ENCODE measurements at places on chromosomes 5 and 9.

GRCh38 chr9:125603478-125604021 is 103.5 kb downstream of the MAPKAP1 start:
- no peak for DNase-seq

DNA sequence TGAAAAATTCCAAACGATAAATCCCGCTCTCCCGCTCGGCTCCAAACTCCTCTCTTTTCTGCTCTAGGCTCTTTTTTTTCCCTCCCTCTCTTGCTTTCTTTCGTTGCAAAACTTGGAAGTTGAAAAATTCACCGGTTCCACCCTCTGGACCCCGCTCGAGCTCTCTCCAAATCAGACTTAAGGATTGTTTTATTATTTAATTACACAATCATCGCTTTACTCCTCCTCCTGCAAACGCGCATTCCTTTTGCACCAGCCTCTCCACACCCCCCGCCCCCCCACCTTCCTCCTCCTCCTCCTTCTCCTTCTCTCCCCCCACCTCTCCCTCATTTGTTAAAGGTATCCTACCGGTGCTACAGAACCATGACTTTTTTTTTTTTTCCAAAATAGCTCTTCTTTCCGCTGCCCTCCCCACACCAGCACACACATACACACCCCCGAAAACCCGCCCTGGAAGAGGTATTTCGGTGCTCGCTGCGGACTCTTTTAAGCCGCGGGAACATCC is 535 bp upstream of the NFIB start:
- DNase-seq, result peak; percentile 86

DNA sequence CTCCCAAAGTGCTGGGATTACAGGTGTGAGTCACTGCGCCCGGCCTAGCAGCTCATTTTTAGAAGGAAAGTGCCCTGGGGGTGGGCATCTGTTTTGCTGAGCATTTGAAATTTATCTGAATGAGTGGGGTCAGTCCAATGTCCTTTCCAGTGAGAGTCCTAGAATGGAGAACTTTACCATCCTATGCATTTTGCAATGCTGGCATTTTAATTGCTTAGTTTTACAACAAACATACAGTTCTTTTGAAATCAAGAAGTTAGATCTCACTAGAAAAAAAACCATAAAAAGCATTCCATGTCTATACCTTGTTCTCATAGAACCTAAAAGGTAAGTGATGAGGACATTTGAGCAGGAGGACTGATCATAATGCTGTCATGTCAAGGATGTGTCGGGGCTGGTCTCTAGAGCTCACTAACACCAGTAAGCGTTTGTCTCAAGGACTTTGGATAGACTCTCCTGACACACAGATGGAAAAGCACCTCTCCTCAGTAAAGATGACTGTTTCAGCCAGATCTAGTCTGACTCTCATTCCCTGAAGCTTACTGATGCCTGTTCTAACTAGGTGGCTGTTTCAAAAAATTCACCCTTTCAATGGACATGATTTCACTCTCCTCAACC is 83.9 kb downstream of the DCP2 start:
- DNase-seq, result no peak

- DNase-seq, result no peak
These were observed 175.0 kb downstream of the SSBP2 start for GRCh38 chr5:81575924-81576323.

DNA sequence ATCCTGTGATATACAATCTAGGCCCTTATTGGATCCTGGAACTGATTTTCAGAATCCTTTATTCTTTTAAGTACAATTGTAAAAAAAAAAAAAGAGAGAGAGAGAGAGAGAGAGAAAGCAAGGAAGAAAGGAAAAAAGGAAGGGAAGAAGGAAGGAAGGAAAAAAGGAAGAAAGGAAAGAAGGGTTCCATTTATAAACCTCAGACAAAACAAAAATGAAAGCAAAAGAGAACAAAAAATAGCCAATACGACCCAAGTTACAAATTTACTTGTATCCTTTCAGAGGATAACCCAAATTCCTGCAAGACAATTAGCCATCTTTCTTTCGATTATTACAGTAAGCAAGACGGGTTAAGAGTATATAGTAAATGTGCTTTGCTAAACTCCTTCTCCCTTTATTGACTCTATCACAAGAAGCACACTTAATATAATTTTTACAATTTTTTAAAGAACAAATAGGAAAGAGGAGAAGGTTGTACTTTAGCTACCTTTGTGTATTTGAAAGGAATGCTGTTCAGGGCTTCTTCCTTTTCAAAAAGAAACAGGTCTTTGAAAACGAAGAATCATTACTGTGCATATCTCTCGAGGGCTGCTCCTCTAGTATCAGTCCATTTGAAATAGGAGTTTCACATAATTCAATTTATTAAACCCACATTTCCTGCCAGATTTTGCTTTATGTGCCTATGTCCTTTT is 543.3 kb downstream of the RAB3C start:
- DNase-seq, result no peak

DNA sequence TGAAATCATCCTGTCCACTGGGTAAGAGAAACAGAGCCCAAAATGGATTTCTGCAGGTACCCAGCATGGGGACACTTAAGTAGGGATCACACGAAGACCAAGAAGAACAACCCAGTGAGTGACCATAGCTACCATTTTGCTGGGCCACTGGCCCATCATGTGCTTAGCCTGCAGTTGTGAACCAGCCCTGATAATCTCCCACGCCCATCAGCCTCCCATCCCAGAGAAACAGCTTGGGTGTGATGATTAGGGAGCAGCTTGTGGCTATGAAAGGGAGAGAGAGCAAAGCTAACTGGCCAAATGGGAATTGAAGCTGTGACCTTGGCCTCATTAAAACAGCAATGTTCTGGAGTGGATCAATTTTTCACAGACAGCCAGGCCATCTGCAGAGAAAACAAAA is 138.5 kb downstream of the SLC24A2 start:
- no peak for DNase-seq

DNA sequence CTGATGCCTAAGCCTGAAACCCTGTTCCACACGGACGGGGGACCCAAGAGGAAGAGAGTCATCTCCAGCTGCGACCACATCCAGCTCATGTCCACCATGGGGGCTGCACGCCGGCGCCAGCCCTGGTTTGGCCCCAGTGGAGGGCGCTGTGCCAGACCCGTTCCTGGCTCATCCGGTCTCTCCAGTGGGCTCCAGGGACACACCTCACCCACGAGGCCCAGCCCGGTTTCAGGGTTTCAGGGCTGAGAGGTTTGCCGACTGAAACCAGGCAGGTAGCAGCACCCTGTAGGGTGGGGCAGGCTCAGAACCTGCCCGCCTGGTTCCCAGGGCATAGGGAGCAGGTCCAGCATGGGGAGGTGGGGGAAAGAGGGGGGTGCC is 71.4 kb upstream of the STXBP1 start:
- DNase-seq, result no peak

DNA sequence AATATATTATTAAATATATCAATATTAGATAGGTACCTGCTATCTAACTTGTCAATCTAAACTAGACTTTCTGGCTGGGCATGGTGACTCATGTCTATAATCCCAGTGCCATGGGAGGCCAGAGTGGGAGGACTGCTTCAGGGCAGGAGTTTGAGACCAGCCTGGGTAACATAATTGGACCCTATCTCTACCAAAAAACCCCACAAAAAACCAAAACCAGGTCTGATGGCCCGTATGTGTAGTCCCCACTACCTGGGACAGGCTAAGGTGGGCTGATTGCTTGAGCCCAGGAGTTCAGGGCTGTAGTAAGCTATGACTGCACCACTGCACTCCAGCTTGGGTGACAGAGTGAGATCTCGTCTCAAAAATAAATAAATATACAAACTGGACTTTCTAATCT is 55.0 kb downstream of the PJA2 start:
- DNase-seq, result no peak

GRCh38 chr5:3709717-3710348 is 114.2 kb downstream of the IRX1 start:
- no peak for DNase-seq

GRCh38 chr5:145345511-145346287 is 489.4 kb downstream of the PRELID2 start:
- DNase-seq, result no peak

GRCh38 chr9:81717747-81718077 is 28.4 kb upstream of the TLE1 start:
- no peak for DNase-seq

DNA sequence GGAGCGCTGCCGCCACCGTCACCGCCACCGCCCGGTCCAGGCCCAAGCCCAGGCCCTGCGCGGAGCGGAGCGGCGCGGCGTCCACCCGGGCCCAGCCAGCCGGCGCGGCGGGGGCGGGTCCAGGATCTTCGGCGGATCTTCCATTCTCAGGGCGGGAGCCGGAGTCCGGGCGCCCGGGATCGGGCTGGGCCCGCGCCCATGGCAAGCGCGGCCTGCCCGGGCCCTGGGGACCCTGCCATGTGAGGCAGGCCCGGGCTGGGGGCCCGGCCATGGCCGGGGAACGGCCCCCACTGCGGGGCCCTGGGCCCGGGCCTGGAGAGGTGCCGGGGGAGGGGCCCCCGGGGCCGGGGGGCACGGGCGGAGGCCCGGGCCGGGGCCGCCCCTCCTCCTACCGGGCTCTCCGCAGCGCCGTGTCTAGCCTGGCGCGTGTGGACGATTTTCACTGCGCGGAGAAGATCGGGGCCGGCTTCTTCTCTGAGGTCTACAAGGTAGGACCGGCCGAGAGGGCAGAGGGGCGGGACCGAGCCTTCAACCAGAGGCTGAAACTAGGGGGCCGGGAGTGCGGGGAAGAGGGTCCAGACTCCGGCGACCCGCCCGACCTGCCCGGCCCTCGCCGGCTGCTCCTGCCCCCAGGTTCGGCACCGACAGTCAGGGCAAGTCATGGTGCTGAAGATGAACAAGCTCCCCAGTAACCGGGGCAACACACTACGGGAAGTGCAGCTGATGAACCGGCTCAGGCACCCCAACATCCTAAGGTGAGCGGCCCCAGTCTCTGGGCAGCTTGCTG is 482 bp downstream of the TESK1 start:
- DNase-seq, result peak; percentile 33

- DNase-seq, result no peak
These were observed 41.1 kb downstream of the XRCC4 start for GRCh38 chr5:83118471-83118870.

GRCh38 chr9:125749287-125749935 is 2.2 kb downstream of the PBX3 start:
- no peak for DNase-seq

GRCh38 chr9:23830929-23831730 is 5.1 kb upstream of the ELAVL2 start:
- no peak for DNase-seq

GRCh38 chr9:13963005-13963653 is 350.8 kb downstream of the NFIB start:
- DNase-seq, result no peak

- no peak for DNase-seq
These were observed 84.4 kb downstream of the CNTLN start for GRCh38 chr9:17219261-17219660.

DNA sequence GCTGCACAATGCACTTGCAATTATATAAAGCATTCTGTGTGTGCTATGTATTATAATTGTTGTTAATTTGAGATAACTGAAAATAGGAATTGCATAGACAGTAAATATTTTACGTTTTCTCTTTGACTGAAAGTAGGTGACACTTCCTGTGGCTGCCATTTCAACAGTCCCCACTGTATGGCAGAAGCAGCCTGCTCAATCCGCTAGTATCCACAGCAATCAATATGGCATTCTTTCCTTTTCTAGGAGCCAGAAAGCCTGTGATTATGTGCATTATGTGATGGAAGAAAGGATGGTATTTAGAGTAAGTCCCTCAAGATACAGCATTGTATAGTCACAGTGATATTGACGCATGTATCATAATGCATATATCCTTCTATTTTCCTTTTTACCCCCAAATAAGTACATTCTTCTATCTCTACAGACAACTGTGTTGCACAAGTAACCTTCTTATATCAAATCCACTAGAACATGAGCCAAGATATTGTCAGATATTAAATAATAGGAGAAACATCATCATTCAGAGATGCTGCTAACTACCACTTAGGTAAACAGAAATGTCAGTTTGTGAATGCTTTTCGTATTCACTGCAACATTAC is 59.7 kb downstream of the CARTPT start:
- DNase-seq, result peak; percentile 24

- no peak for DNase-seq
These were observed 148.0 kb downstream of the BRINP1 start for GRCh38 chr9:119221276-119221675.

GRCh38 chr9:95085036-95085770 is 232.3 kb downstream of the FANCC start:
- no peak for DNase-seq

GRCh38 chr9:125956102-125956501 is 208.9 kb downstream of the PBX3 start:
- no peak for DNase-seq

All from NCI-H345 (cell line).